HCT116 (cell line): ENCODE measurements at places on chromosomes 13 and 19. TPM values are rescaled to one million over a fixed set of nuclear protein-coding genes. Genes with fewer than 3 reads are reported as not detected.

Gene FOSB
- 12.6 TPM for total RNA-seq

Gene KLK4
- 0.84 TPM for total RNA-seq

Gene PSG6
- not detected for total RNA-seq

Gene RAB20
- 10.6 TPM for total RNA-seq

Gene RASIP1
- total RNA-seq: 1.9 TPM

GRCh38 chr19:8335343-8336071 lies 7.6 kb downstream of the KANK3 start:
- no peaks in the 10 kb centered on the region for H3K36me3 ChIP-seq
- no peaks in the 10 kb centered on the region for H3K27me3 ChIP-seq
- no peak for DNase-seq
- H3K27ac ChIP-seq: peak overlapping the region; percentile 100
- H3K4me1 ChIP-seq: peaks cover 31% of the 10 kb centered on the region

DNA sequence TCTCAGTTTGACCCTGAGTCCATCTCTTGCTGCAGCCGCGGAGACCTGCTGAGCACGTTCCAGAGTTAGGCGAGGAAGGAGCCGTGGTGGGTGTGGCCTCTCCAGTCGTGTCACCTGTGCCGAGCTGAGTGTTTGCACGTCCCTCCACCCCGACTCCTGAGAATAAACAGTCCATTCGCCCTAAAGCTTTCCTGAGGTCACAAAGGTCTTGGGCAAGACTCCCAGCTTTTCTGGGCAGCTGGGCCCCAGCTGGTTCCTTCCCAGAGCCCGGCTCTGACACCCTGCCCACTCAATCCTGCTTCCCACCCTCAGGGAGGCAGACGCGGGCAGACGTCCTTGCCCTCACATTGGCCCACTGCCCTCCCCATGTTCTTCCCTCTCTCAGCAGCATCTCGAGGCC lies 142.2 kb downstream of the KCTD15 start:
- H3K4me1 ChIP-seq: no peaks in the 10 kb centered on the region
- peaks cover 3% of the 10 kb centered on the region; the same call in 1 of the 2 replicates for H3K27me3 ChIP-seq
- no peak overlapping the region for H3K27ac ChIP-seq
- DNase-seq: no peak
- no peaks in the 10 kb centered on the region for H3K36me3 ChIP-seq

- H3K36me3 ChIP-seq: no peaks in the 10 kb centered on the region
- H3K4me1 ChIP-seq: no peaks in the 10 kb centered on the region
- no peak overlapping the region for H3K4me3 ChIP-seq
Observed at GRCh38 chr19:58001895-58002369, 688 bp downstream of the ZNF606 start.

DNA sequence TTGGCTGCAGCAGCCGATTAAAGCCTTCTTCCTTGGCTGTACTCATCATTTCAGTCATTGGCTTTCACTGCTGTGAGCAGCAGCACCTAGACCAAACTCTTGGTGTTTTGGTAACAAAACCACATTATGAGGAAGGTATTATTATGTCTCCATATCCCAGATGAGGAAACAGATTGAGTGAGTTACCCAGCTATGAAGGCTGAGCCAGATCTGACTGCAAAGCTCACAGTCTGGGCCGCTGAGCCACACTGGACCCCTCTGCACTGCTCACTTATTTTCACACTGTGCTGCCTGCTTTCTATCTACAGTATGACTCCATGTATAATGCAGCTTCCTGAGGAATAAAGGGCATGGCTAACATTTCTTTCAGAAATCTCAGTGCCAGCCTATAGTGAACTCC lies 24.5 kb downstream of the CRYL1 start:
- no peaks in the 10 kb centered on the region for H3K36me3 ChIP-seq
- no peak for DNase-seq
- no peak overlapping the region for H3K27ac ChIP-seq

DNA sequence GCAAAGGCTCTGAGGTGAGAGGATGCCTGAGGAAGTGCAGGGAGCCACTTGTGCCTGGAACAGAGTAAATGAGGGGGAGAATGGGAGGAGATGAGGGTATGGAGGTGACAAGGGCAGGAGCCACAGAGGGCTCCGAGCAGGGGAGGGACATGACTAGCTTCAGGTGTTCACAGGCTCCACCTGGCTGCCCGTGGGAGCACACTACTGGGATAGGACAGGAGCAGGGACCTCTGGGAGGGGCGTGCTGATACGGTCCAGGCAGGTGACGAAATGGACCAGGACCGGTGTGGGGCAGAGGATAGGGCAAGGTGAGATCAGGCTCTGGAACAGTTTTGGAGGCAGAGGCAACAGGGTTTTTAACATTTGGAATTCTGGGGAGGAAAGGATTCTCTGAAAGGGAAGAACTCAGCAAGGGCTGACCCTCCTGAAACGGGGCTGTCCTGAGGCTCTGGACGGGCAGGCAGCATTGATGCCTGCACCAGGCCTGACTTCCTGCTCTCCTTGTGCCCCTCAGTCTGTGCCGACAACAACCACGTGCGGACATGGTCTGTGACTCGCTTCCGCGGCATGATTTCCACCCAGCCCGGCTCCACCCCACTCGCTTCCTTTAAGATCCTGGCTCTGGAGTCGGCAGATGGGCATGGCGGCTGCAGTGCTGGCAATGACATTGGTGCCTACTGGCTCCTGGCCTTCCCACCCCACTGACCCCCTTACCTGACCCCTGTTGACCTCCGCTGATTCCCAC lies 11.6 kb downstream of the SHKBP1 start:
- DNase-seq: peak; percentile 46
- H3K36me3 ChIP-seq: peaks cover 6% of the 10 kb centered on the region; the same call in 1 of the 2 replicates
- peak overlapping the region; percentile 50 for H3K27ac ChIP-seq
- H3K4me1 ChIP-seq: peaks cover 15% of the 10 kb centered on the region
- no peaks in the 10 kb centered on the region for H3K27me3 ChIP-seq

- no peaks in the 10 kb centered on the region for H3K36me3 ChIP-seq
- no peaks in the 10 kb centered on the region for H3K4me1 ChIP-seq
- no peak overlapping the region for H3K27ac ChIP-seq
- no peak for DNase-seq
- H3K4me3 ChIP-seq: no peak overlapping the region
Observed at GRCh38 chr13:105232439-105232838, 1303.0 kb downstream of the EFNB2 start.
